DND-41 (cell line): ENCODE measurements at places on chromosomes 2 and 18.
A peak's percentile ranks its signal among the peaks of the same experiment; 100 is the strongest.

- peak; percentile 24 for DNase-seq
- H3K4me3 ChIP-seq = no peak overlapping the region
- no peaks in the 10 kb centered on the region for H3K4me1 ChIP-seq
- no peak overlapping the region for H3K27ac ChIP-seq
- H3K36me3 ChIP-seq = no peaks in the 10 kb centered on the region
These were observed 19.4 kb upstream of the RNF138 start for GRCh38 chr18:32072321-32072720.

GRCh38 chr2:241771286-241772062, 5.1 kb upstream of the GAL3ST2 start:
- H3K4me3 ChIP-seq = no peak overlapping the region
- no peaks in the 10 kb centered on the region for H3K4me1 ChIP-seq
- no peaks in the 10 kb centered on the region; the same call in 1 of the 2 replicates for H3K36me3 ChIP-seq
- peak; percentile 2 for DNase-seq

DNA sequence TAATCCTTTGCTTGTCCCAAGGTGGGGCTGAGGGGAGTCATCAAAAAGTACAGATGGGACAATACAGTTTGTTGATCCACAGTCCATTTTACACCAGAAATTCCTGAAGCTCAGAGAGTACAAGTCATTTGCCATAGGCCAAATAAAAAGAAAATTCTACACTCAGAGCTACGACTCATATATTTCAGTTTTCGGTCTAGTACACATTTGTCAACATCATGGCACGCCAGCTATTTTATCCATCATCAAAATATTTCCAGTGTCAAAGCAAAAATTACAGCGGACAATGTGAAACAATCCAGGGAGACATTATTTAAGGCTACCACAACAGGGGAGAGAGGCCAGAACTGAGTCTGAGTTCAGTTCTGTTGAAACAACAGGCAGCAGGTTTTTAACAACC, 587.5 kb upstream of the DSEL start:
- no peak overlapping the region for H3K4me3 ChIP-seq
- H3K27ac ChIP-seq = no peak overlapping the region
- DNase-seq = no peak
- no peaks in the 10 kb centered on the region for H3K36me3 ChIP-seq
- H3K4me1 ChIP-seq = no peaks in the 10 kb centered on the region

GRCh38 chr2:72682061-72682460, 143.8 kb downstream of the EXOC6B start:
- no peak for DNase-seq
- no peaks in the 10 kb centered on the region for H3K36me3 ChIP-seq
- H3K27me3 ChIP-seq = no peaks in the 10 kb centered on the region
- no peaks in the 10 kb centered on the region for H3K4me1 ChIP-seq

DNA sequence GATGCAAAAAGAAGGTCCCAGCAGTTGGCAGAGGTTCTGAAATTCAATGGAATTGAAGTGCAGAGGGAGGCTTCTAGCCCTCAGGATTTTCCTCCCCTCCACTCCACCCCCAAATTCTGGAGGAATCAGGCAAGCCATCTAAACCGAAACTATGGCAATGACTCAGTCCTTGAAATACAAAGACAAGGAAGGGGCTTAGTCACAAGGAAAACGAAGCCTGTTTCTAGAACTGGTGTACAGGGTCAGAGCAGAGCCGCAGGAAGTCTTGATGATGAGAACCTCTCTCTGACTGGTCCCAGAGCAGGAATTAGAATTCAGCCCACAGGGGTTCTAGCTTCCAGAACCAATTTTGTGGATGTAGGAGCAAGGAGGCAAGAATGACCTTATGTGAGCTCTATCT, 111.7 kb upstream of the SCN1A start:
- H3K4me3 ChIP-seq = no peak overlapping the region
- H3K27ac ChIP-seq = no peak overlapping the region
- no peaks in the 10 kb centered on the region for H3K27me3 ChIP-seq
- H3K4me1 ChIP-seq = no peaks in the 10 kb centered on the region
- no peak for DNase-seq

- no peak overlapping the region for H3K27ac ChIP-seq
- H3K36me3 ChIP-seq = peaks cover 11% of the 10 kb centered on the region; the same call in 1 of the 2 replicates
- H3K27me3 ChIP-seq = no peaks in the 10 kb centered on the region
- H3K4me3 ChIP-seq = no peak overlapping the region
- no peaks in the 10 kb centered on the region for H3K4me1 ChIP-seq
- no peak for DNase-seq
These were observed 707 bp upstream of the SPDYA start for GRCh38 chr2:28809927-28810326.

GRCh38 chr2:174924061-174924693, 81.0 kb downstream of the CHN1 start:
- no peaks in the 10 kb centered on the region for H3K4me1 ChIP-seq
- no peaks in the 10 kb centered on the region for H3K27me3 ChIP-seq
- no peak overlapping the region for H3K27ac ChIP-seq
- no peaks in the 10 kb centered on the region for H3K36me3 ChIP-seq
- no peak for DNase-seq

GRCh38 chr18:9726175-9726574, 18.1 kb downstream of the RAB31 start:
- H3K36me3 ChIP-seq = no peaks in the 10 kb centered on the region
- no peak overlapping the region for H3K27ac ChIP-seq
- DNase-seq = no peak
- no peaks in the 10 kb centered on the region for H3K27me3 ChIP-seq
- H3K4me1 ChIP-seq = no peaks in the 10 kb centered on the region
- H3K4me3 ChIP-seq = no peak overlapping the region

DNA sequence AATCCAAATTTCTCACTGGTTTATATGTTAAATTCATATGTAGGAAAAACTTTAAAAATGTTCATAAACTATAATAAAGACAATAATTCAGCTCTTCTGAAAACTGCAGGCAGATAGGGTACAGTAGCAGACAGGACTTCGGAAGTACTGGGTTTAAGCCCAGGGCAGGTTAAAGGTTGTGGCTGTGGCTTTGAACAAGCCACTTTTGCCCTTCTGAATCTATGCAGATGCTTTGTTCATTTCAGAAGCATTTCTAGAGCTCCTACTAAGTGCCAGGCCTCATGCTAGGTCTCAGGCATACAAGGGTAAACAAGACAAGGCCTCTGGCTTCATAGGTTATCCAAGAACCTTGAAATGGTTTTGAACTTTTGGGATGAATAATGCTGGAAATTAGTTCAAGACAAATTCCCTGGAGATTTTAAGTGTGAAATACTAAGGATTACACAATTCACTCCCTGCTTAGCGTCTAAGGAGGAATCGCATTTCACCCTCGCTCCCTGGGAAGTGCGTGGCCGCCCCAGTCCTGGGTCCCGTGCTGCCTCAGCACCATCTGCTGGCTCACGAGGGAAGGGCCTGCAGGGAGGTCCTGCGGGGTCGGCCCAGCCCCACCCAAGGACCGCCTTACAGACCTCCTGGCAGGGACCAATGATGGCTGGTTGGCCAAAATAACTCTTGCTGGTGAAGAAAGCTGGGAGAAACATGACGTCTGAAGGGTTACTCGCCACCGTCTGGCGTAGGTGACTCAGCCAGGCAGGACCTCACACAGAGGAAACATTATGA, 67.7 kb upstream of the L3MBTL4 start:
- no peak overlapping the region for H3K4me3 ChIP-seq
- no peaks in the 10 kb centered on the region for H3K36me3 ChIP-seq
- no peak overlapping the region for H3K27ac ChIP-seq
- no peak for DNase-seq

- DNase-seq = no peak
- no peaks in the 10 kb centered on the region for H3K27me3 ChIP-seq
- H3K4me1 ChIP-seq = no peaks in the 10 kb centered on the region
- no peak overlapping the region for H3K27ac ChIP-seq
- H3K36me3 ChIP-seq = peaks cover 74% of the 10 kb centered on the region
- no peak overlapping the region for H3K4me3 ChIP-seq
These were observed 21.4 kb upstream of the DRC1 start for GRCh38 chr2:26380281-26380680.

DNA sequence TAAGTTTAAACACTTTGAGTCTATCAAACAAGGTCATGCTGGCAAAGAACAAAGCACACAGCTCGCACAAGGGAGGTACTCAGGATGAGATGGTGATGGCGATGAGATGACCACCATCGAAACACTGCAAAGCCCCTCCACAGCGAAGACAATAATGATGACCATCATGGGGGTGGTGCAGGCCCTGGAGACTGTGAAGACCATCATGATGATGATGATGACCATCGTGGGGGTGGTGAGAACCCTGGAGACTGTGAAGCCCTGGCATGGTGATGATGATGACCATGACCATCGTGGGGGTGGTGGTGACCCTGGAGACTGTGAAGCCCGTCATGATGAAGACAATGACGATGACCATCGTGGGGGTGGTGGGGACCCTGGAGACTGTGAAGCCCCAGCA, 81.6 kb upstream of the SALL3 start:
- no peaks in the 10 kb centered on the region for H3K27me3 ChIP-seq
- no peaks in the 10 kb centered on the region for H3K36me3 ChIP-seq
- H3K4me1 ChIP-seq = no peaks in the 10 kb centered on the region
- no peak for DNase-seq

DNA sequence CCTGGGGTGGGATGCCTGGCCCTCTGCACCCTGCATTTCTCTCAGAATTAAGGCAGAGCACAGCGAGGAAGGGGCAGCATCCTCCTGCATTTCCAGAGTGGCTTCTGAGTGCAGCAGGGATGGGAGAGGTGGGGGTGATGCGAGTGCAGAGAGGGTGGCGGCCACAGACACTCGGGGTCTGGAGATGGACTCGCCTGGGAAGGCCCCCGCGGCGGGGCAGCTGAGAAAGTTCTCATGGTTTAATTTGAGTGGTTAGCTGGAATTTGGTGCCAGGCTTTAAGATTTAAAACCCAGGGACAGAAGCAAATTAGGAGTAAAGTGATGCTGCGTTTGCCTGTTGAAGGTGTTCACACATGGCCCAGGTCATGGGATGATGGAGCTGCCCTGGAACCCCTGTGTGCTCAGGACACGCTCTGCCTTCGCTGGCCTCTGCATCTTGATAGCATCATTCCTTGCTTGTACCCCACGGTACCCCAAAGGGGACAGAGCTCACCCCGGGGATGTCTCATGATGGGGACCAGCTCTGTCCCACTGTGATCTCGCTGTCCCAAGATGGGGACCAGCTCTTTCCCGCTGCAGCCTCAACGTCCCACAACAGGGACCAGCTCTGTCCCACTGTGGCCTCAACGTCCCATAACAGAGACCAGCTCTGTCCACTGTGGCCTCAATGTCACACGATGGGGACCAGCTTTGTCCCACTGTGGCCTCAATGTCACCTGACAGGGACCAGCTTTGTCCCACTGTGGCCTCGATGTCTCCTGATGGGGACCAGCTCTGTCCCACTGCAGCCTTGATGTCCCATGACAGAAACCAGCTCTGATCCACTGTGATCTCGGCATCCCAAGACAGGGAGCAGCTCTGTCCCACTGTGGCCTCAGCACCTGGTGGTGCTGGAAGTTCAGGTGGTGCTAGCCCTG, 27.5 kb downstream of the TMEM18 start:
- no peak overlapping the region for H3K4me3 ChIP-seq
- no peaks in the 10 kb centered on the region for H3K27me3 ChIP-seq
- DNase-seq = no peak

DNA sequence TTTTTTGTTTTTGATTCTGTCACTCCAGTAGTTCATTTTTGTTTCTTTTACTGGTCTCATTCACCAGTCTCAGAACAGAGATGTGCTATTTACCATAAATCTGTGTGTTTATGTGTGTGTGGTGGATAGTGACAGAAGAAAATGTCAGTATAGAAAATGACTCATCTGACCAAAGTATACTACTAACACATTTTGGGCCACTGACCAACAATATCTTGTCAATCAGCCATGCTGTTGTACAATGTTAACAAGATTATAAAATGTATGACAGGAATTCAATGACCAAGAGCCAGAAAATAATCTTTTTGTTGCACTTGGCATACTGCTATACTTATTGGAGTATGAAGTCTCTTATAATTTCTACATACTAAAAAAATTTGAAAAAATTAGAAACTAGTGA, 1081.4 kb upstream of the NRXN1 start:
- H3K4me1 ChIP-seq = no peaks in the 10 kb centered on the region
- no peaks in the 10 kb centered on the region for H3K27me3 ChIP-seq
- no peak overlapping the region for H3K4me3 ChIP-seq
- no peak overlapping the region for H3K27ac ChIP-seq
- H3K36me3 ChIP-seq = no peaks in the 10 kb centered on the region

- no peak overlapping the region for H3K4me3 ChIP-seq
- no peak overlapping the region for H3K27ac ChIP-seq
- H3K36me3 ChIP-seq = peaks cover 13% of the 10 kb centered on the region; the same call in 1 of the 2 replicates
- no peaks in the 10 kb centered on the region for H3K27me3 ChIP-seq
These were observed 38.9 kb downstream of the ADCY3 start for GRCh38 chr2:24881158-24881557.

GRCh38 chr2:65443509-65444186, 11.2 kb upstream of the SPRED2 start:
- no peak overlapping the region for H3K4me3 ChIP-seq
- no peak overlapping the region for H3K27ac ChIP-seq
- H3K4me1 ChIP-seq = no peaks in the 10 kb centered on the region
- no peak for DNase-seq
- H3K36me3 ChIP-seq = no peaks in the 10 kb centered on the region

- no peak for DNase-seq
- no peaks in the 10 kb centered on the region for H3K4me1 ChIP-seq
- peaks cover 23% of the 10 kb centered on the region; the same call in 1 of the 2 replicates for H3K36me3 ChIP-seq
- H3K27ac ChIP-seq = no peak overlapping the region
- no peaks in the 10 kb centered on the region for H3K27me3 ChIP-seq
These were observed 35.7 kb downstream of the FEZ2 start for GRCh38 chr2:36562240-36562639.

GRCh38 chr2:61733563-61733962, 120.3 kb downstream of the FAM161A start:
- H3K36me3 ChIP-seq = no peaks in the 10 kb centered on the region
- H3K4me3 ChIP-seq = no peak overlapping the region
- H3K27me3 ChIP-seq = no peaks in the 10 kb centered on the region
- no peaks in the 10 kb centered on the region for H3K4me1 ChIP-seq
- DNase-seq = no peak

- H3K4me3 ChIP-seq = no peak overlapping the region
- H3K4me1 ChIP-seq = peaks cover 34% of the 10 kb centered on the region
- H3K36me3 ChIP-seq = no peaks in the 10 kb centered on the region
These were observed 5.8 kb upstream of the RTN4 start for GRCh38 chr2:55056024-55056521.

- no peaks in the 10 kb centered on the region for H3K27me3 ChIP-seq
- H3K4me1 ChIP-seq = no peaks in the 10 kb centered on the region
- DNase-seq = no peak
- no peak overlapping the region for H3K4me3 ChIP-seq
- no peak overlapping the region for H3K27ac ChIP-seq
These were observed 49.0 kb downstream of the CAPN13 start for GRCh38 chr2:30758191-30758651.
